ENCODE measurements at places on chromosomes 7 and 10.

GRCh38 chr7:134625550-134625949 lies 21.1 kb upstream of the BPGM start:
- DNase-seq: no peak

DNA sequence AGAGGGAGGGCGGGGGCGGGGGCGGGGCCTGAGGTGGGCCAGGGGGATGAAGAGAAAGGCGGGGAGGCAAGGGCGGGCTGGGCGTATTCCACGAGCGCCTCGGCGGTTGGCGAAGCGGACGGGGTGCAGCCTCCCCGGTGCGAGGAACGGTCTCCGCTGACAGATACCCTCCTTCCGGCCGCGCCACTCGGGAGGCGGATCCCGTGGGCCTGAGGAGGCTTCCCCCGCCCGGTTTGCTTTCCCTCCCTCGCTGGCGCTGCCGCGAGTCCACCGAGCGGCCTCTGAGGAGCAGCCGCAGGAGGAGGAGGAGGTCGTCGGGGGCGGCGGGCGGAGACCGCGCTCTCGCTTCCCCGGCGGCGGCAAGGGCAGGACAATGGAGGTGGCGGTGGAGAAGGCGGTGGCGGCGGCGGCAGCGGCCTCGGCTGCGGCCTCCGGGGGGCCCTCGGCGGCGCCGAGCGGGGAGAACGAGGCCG lies at the start of gene TRIM24:
Gene TRIM24 (plus strand): TSS at position 84 of the 473 bp plus-strand sequence. CDS start 290 bp downstream, at position 374.
- peak; percentile 96 for DNase-seq

- DNase-seq: no peak
Observed at GRCh38 chr10:938941-939678, 7.6 kb upstream of the LARP4B start.

GRCh38 chr10:93077860-93078337 lies 4.2 kb downstream of the CYP26A1 start:
- DNase-seq: no peak

DNA sequence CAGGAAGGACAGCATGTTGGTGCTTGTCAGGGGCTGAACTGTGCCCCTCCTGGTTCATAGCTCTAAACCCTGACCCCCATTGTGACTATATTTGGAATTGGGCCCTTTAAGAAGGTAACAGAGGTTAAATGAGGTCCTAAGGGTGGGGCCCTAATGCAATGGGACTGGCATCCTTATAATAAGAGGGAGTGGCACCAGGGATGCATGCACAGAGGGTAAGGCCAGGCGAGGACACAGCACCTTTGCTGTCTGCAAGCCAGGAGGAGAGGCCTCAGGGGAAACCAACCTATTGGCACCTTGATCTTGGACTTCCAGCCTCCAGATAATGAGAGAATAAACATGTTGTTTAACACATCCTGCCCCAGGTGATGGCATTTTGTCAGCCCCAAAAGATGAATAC lies 61.3 kb upstream of the EBF3 start:
- DNase-seq: peak; percentile 66

DNA sequence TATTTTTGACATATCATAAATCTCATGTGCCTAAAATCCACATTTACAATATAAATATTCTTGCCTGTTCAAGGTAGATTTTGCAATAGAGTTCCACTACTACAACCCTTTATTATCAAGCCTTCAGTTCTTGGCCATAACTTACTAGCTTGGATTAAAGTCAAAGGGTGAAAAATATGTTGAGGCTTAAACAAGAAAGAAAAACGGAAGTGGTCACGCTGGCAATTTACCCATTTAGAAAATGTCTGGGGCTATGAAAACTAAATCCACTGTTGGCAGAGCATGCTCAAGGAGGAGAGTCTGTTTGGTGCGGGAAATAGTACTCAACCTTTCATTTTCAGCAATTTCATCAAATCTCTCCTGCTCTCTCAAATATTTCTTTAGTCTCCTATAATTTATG lies 209.8 kb upstream of the RHOBTB1 start:
- no peak for DNase-seq

- no peak for DNase-seq
Observed at GRCh38 chr7:44380189-44380830, 54.9 kb upstream of the CAMK2B start.

DNA sequence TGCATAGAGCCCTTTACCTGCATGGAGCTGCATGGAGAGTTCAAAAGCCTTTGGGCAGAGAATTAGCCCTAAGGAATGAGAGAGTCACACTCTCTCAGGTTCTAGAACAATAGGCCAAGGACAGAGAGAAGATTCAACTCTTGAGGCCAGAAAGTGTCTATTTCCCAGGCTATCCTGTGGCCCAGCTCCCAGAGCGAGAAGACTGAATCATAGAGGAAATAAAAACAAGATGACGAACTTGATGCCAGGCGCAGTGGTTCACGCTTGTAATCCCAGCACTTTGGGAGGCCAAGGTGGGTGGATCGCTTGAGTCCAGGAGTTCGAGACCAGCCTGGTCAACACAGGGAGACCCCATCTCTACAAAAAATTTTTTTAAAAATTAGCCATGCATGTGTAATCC lies 18.3 kb upstream of the PODXL start:
- no peak for DNase-seq

DNA sequence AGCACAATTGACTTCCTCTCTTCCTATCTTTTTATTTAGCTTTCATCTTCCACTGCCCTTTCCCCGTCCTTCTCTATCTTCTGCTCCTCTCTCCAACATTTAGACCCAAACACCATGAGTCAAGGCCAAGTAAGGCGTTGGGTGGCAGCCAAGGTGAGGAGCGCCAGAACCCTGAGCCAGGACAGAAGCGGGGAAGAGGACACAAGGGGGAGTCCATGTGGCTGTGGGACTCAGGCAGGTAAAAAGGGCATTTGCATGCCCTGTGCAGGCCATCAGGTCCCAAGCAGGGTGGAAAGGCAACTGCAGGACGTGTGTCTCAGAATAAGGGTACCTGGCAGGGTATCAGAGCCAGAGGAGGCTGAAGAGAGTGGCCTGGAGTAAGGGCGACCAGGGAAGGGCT lies 192.4 kb upstream of the PFKP start:
- no peak for DNase-seq

- no peak for DNase-seq
Observed at GRCh38 chr7:33832271-33832721, 73.0 kb upstream of the BMPER start.

DNA sequence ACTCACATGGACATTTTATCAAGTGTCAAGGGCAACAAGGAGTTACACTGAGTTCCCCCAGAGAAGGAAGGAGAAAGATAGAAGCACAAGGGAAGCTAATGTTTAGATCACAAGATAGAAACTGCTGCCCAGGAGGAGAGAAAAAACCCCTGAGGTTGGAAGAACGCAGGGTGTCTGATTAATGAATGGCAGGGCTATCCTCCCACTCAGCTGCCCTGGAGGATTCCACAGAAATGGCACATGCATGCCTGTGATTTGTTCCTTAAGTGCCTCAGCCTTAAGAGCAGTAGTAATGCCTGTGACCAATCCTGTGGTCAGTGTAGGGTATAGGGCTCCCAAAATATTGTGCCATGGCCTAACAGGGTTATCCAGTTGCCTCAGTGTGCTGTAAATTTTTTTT lies 20.2 kb downstream of the DNAJB9 start:
- no peak for DNase-seq

DNA sequence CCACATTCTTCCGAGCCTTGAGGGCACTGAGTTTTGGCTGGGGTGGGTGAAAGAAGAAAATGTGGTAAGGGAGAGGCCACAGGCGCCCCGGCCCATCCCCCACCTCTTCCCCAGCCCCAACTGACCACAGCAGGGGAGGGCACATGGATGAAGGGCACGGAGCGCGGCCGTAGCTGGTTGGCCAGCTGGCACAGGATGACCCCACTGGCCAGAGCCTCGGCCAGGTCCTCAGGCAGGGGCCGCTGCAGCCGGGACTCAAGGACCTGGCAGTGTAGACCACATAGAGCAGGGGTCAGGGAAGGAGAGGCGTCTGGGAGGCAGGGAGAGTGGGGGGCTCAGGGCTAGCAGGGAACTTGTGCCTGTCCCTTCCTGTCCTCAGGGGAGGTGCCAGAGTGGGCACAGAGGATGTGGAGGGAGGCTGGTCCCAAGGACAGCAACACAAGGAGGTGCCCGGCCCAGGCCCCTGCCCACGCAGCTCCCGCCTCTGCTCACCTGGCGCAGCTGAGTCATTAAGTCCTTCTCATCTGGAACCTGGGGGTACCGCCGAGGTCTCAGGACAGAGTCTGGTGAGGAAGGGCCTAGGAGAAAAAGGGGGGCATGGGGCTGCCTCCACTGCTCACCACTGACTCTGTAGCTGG lies 2.2 kb upstream of the SAP25 start:
- no peak for DNase-seq

GRCh38 chr7:75028299-75028698 lies 45.3 kb downstream of the RCC1L start:
- DNase-seq: no peak

All from RWPE1 (cell line).